Stimulated activated CD4-positive, alpha-beta T cell treated with anti-CD3 and anti-CD28 coated beads, Interleukin-15, amount 100 ng/mL, for 1 hour (primary cell): ENCODE measurements at places on chromosomes 3 and 15.

- DNase-seq, result peak; percentile 88
Observed at GRCh38 chr3:59575113-59576001, 525.5 kb upstream of the CFAP20DC start.

- no peak for DNase-seq
Observed at GRCh38 chr15:37217567-37217966, 117.2 kb upstream of the MEIS2 start.

DNA sequence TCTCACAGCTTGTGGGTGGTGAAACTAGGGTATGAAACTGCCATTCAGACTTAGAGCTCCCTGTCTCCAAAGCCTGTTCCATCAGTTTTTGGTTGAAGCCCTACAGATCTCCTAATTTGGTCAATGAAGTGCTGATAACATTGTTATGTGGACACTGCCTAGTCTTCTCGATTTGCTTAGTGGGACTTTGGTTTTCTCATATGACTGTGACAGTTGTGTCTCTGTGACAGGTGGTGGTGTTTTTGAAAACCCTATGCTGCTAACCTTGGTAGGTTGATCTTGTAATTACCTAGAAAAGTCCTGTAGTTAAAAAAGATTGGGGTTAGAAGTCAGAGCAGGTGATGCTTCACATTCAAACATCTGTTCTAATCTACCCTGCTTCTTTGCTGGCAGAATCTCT, 9.2 kb downstream of the PPM1L start:
- DNase-seq, result no peak

- DNase-seq, result no peak
Observed at GRCh38 chr15:100879061-100879463, 569 bp upstream of the ALDH1A3 start.

- DNase-seq, result no peak
Observed at GRCh38 chr3:174596447-174596982, 262.6 kb upstream of the NAALADL2 start.

DNA sequence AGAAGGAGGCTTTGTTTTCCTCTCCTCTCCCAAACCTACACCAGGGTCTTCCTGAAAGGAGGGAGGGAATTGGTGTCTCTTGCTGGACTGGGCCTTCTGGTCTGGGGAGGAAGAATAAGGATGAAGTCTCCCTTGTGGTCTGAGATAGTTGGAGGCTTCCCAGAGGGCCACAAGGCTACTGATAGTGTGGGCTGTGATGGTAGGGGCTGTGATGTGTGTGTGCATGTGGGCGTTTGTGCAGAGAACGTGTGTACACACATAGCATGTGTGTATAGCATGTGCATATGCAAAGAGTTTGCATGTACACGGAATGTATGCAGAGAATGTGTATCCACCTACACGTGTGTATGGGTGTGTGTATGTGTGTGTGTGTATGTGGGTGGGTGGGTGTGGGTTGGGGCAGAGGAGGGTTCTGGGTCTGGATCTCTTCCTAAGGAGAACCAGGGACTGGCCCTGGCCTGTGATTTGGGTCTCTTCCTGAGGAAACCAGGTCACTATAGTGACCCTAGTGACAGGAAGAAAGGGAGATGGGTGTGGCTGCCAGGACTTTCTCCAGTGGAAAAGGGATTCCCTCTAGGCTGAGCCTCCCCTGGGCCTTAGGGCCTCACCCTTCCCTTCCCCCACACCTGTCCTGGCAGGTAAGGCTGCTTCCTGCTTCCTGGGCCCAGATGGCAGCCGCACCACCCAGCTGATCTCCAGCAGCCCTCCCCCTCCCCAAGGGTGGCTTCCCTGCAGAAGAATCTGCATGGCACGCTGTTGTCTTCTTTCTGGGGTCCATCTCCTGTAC, 1.7 kb downstream of the FLNB start:
- DNase-seq, result no peak

GRCh38 chr3:42841332-42841731, 32.1 kb downstream of the ACKR2 start:
- DNase-seq, result no peak

- no peak for DNase-seq
Observed at GRCh38 chr3:125552401-125552800, 32.4 kb upstream of the SNX4 start.

DNA sequence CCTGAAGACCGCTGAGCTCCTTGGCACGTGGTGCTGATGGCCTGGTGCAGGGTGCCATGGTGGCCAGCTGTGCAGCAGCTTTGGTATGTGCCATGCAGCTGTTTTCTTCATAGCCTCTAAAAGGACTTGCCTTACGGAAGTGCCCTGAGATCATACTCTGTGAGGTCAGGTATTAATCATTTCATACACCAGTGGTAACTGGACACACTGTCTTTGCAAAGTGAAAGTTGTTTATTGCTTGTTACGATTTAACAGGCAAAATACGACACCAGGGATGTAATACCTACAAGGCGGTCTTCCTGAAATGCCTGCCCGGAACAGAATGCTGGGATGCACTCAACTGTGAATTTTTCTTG, 184.6 kb downstream of the ATP10A start:
- no peak for DNase-seq

DNA sequence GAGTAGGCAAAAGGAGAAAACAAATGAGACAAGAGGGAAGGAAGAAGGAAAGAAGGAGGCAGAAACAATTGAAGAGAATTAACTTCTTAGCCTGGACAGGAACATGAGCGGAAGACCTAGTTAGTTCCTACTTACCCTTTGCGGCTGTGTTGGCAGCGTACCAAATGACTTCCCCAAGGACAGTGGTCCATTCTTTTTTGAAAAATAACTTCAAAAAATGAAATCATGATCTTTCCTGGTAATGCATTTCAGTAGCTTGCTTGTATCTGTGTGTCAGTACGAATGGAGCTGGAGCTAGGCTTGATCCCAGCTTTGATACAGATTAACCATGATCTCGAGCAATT, 41.5 kb upstream of the CFAP161 start:
- no peak for DNase-seq

DNA sequence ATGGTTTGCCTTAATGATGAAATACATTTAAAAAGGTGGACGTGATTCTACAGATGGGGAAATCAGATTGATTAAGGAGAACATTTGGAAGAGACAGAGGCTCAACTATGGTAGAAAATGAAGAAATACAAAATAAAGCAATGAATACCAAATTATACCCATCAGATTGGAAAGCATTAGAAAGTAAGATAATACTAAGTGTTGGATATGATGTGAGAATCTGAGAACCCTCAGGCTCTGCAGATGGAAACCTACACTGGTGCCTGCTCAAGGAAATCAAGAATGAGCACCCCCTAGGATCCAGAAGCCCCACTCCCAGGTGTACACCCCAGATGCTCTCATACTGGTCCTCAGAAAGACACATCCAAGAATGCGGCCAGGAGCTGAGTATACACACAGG, 4.6 kb downstream of the FAM174B start:
- no peak for DNase-seq

DNA sequence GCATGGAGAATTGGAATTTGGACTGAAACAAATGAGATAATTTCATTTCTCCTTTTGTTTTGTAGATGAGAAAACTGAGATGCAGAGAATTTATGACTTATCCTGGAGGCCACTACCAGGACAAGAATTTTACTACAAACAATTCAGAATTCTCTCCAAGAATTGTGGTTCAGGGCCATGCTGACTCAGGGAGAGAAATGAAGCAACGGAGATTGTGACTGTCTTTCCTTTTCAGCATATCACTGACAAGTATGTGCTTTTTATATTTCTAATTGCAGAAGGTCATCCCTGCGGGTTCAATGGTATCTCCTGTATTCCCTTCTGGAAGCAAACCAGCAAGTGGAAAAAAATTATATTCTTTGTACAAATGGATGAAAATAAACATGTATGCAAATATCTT, 170.8 kb upstream of the MITF start:
- DNase-seq, result no peak

DNA sequence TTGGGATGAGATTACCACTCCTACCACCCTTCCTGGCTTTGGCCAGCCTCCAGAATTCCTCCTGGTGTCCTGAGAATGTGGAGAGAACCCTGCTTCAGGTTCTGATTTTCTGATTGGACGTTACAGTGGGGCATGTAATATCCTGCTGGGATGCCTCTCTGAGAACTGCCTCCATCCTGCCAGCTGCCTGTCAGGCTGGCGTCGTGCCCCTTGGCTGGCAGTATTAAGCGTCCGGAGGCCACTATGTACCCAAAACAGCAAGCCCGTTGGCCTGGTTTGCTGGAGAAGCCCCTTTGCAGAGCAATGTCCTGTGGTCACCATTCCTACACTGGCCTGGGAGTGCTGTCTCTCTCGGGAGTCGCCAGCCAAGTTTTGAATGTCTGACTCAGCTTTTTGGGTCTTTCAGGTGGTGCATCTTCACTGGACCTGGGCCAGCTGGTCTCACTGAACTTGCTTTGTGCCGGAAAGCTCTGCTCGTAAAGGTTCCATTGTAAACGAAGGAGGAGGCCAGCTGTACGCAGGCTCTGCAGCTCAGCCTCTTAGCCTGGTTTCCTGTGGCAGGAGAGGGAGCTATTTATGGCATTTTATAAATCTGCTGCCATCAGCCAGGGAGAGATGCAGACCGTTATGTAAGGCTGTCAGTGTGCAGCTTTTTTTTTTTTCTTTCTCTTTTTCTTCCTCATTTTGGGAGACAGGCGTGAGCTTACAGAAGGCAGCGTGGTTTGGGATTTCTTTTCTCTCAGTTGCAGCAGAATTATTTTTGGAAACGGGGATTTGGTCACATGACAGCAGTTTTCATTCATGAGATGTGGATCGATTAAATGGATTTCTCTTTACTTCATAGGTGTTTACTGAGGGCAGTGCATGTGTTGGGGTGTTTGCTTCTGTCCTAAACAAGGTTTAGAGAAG, 19.0 kb upstream of the TRAK1 start:
- DNase-seq, result no peak

- no peak for DNase-seq
Observed at GRCh38 chr3:123475786-123476185, 26.9 kb upstream of the ADCY5 start.

DNA sequence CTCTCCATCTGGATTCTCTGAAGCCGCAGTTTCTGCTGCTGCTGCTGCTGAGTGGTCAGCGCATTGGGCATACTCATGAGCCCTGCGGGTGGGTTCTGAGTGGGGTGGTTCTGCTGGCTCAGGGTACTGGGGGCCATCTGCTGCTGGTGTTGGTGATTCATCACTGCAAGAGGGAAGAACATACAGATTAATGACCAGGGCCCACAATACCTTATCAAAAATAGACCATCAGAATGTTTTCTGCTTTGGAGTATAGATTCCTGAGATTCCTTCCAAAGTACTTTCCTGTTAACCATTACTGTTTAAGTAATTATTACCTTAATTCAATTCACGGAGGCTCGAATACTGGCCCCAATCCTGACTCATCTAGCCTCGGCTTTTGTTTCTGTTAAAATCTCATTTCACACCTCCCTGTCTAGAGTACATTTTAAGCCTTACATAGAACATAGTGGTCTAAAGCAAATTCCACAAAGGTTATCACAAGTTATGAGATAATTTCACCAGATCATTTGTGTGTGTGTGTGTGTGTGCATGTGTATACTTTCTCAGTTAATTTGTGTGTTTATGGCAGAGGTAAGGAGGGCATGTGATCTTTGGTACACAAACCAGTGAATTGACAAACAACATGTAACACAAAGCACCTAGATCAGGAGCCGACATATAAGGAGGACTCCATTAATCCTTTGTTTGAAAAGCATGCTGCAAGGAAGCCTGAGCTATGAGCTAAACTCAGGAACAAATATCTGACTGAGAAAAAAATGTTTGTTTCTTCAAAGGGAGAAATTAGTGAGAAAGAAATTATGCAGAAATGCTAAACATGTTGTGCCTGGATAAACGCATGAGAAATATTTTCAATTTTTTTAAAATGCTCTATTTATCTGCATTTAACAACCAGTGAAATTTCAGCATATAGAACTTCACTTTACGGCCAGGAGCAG, 68.1 kb downstream of the TM4SF4 start:
- DNase-seq, result no peak

DNA sequence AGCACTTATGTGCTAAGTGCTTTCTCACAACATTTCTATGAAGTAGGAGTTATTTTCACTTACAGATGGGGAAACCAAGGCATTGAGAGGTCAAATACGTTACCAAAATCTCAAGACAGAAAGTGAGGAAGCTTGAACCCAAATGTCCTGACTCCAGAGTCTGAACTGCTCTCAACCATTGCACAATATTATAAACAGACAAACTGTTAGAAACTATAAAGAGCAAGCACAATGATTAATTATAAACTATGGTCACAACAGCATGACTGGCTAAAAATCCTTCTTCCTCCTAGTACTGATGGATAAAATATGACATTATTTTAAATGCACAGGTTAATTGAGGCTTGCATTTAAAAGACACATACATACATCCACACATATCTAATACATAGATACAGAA, 77.9 kb upstream of the ASB14 start:
- DNase-seq, result no peak

DNA sequence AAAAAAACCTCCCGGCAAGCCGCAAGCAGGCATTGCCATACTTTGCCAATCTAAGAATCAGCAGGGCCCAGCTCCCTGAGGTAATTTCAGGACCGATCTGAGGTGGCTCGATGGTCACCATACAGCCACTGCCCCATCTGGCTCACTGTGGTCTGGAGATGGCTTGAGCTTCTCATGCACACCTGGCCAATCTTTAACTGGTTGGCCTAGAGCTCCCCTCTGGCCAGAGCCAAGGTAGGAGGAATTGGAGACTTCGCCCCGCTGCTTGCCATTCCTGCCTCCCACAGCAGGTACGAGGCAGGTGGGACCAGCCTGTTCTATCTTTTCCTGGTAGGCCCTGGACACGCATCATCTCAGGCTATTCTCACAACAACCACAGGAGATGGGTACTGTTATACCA, 10.1 kb downstream of the CYP1A2 start:
- DNase-seq, result no peak

GRCh38 chr3:55484191-55484689, 2.9 kb downstream of the WNT5A start:
- DNase-seq, result no peak

DNA sequence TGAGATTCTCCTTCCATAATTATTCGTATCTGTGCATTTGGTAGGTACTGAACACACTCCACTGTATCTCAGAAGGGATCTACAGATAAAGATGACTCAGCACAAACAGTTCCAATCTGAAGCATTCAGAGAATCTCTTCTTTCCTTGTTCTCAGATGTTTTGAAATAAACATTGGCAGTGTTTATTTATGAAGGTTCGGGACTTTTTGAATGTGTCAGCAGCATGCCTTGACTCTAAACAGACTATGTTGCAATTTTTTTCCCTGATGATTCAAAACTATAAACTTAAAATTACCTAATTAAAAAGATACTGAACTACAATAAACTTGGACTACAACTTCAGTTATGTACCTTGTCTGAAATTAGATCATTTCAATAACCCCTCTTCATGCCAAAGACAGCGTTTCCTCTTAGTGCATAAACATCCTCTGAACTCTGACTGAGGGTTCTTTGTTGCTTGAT, 612.9 kb upstream of the TBL1XR1 start:
- DNase-seq, result no peak

GRCh38 chr3:16839271-16840100, 45.3 kb upstream of the PLCL2 start:
- DNase-seq, result no peak

- DNase-seq, result no peak
Observed at GRCh38 chr15:58498821-58499580, 67.2 kb downstream of the LIPC start.
